ENCODE measurements at places on chromosomes 2 and 18.
A peak's percentile ranks its signal among the peaks of the same experiment; 100 is the strongest.

DNA sequence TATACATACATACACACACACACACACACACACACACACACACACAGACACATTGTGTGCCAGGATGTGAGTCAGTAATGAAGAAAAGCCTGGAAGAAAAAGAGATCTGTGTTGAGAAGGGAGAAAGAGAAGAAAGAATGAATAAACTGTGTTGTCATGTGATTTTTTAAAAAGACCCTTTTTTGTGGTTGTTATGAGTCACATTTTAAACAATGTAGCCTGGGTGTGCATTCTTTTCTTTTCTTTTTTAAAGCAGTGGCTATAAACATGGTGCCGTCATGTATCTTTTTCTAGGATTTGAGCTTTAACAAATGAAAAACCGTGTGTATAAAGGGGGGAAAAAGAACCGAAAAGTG, 87.2 kb downstream of the NRP2 start:
- DNase-seq = no peak

GRCh38 chr18:44700652-44701051, 20.0 kb downstream of the SETBP1 start:
- no peak for DNase-seq

DNA sequence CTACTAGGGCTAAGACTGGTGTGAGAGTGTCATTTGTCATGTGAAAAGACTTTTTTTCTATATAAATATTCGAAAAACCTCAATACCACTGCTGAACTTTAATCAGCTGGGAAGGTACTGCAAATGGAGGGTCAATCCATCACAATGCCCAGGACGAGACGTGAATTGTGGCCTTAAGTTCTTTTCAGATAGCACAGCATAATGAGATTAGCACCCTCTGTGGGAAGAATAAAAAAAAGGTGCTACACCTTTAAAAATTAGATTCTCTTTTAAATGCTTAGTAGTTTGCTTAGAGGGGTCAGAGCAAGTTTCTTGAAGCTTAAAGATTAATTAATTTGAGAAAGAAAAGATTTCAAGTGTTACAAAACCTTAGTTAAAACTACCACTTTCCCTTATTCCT, 5.6 kb downstream of the LRRTM1 start:
- no peak for DNase-seq

- DNase-seq = no peak
These were observed 2.3 kb downstream of the LYPD1 start for GRCh38 chr2:132667706-132668105.

GRCh38 chr2:167551416-167551815, 663.1 kb downstream of the XIRP2 start:
- no peak for DNase-seq

GRCh38 chr2:118179445-118179844, 91.2 kb downstream of the INSIG2 start:
- DNase-seq = no peak

DNA sequence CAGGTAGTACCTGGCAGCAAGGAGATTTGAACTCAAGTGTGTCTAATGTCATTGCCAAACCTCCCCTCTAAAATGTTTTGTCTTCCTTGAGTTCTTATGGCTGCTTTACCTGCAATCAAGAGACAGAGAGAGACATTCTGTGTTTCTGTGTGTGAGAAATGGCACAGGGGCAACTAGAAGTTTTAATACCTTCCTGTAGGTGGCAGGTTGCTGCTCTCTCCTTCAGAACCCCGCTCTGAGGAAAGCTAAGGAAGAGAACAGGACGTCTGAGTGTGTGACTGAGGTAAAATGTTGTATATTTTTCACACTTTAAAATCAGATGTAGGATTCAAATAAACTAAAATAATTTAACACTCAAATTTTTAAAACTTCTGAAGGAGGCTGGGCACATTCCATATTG, 19.2 kb downstream of the DTNA start:
- DNase-seq = no peak

- DNase-seq = no peak
These were observed 53.1 kb downstream of the PDCL3 start for GRCh38 chr2:100615886-100616285.

GRCh38 chr2:16328521-16329190, 337.0 kb downstream of the CYRIA start:
- DNase-seq = no peak

DNA sequence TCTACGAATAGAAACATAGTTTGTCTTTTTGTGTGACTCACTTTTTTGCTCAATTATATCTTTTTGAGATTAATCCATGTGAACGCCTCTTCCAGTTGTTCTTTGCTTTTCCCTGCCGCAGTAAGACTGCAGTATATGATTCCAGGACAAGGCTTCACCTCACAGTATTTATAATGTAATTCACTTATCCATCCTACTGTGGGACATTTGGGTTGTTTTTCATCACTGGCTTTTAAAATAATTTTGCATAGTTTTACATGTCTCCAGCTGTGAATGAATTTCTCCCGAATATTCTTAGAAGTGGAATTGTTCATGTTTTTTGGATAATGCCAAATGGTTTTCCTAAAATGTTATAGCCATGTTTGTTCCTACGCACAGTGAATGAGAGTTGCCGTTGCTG, 21.9 kb downstream of the COPS9 start:
- no peak for DNase-seq

GRCh38 chr2:166000401-166000800, 46.8 kb upstream of the TTC21B start:
- no peak for DNase-seq

GRCh38 chr2:4992226-4992625, 700.0 kb upstream of the SOX11 start:
- DNase-seq = no peak

DNA sequence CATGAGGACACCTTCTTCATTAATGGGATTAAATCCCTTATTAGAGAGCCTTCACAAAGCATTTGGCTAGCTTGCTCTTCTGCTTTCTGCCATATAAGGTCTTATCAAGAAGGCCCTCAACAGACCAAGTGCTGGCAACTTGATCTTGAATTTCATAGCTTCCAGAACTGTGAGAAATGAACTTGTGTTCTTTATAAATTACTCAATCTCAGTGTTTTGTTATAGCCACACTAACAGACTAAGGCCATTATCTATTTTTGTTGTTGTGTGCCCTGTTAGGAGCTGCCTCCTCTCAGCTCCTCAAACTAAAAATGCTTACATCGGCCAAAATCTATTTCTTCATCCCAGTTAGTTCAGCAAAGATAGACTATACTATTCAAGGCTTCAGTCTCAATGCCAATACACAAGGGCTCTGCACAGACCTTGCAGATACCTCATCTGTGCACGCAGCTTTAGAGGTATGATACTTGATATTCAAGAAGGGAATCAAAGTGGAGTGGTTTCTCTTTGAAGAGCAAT, 182.9 kb downstream of the GPD2 start:
- DNase-seq = no peak

DNA sequence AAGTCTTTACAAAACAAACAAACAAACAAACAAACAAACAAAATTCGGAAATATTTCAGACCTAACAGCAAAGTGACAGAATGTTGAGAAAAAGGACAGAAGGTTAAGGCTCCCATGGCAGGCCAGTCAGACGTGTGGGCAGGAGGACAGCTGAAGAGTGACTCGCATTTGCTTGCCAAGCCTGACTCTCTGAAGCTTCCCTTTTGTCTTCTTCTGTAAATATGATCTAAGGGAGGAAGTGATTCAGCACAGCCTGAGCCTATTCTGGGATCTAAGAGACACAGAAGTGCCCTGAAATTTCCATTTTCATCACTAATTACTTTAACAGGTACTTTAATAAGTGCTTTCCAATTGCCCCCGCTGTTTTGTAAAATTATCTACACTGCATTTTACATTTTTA, 134.0 kb upstream of the LYPD1 start:
- DNase-seq = no peak

GRCh38 chr2:19643117-19643518, 258.7 kb downstream of the TTC32 start:
- no peak for DNase-seq

DNA sequence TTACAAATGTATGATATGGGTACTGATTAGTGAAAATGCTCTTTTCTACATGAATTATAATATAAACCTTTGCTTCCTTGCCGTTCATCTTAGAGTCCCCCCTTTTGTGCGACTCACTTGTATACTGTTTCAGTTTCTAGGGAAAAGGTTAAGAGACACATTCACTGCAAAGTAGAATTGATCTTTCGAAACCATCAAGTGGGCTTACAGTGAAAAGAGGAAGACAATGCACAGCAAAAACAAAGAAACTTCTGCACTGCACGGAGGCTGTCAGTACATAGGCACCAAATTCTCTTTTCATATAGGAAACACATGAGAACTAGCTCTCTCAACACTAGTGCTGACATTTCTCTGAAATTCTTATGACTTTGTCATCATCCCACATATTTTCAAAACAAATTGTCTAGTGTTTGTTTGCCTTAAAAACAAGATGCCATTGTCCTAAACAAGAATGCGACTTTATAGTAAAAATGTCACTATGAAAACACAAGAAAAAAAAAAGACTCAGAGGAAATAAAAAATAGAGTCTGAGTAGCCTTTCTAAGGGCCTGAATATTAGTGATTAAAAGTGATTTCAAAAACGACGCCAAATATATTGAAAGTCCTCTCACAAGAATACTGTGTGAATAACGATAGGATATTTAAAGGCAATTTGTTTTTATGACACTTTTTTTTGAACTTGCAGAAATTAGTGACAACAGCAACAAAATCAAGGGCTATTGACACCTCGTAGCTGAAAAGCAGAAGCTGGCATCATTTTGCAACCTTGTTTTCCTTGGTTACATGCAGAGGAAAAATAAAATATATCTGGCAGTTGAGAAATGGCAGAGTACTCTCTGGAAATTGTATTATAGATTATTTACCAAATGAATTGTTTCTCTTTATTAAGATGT, 827.0 kb downstream of the BCL11A start:
- no peak for DNase-seq

DNA sequence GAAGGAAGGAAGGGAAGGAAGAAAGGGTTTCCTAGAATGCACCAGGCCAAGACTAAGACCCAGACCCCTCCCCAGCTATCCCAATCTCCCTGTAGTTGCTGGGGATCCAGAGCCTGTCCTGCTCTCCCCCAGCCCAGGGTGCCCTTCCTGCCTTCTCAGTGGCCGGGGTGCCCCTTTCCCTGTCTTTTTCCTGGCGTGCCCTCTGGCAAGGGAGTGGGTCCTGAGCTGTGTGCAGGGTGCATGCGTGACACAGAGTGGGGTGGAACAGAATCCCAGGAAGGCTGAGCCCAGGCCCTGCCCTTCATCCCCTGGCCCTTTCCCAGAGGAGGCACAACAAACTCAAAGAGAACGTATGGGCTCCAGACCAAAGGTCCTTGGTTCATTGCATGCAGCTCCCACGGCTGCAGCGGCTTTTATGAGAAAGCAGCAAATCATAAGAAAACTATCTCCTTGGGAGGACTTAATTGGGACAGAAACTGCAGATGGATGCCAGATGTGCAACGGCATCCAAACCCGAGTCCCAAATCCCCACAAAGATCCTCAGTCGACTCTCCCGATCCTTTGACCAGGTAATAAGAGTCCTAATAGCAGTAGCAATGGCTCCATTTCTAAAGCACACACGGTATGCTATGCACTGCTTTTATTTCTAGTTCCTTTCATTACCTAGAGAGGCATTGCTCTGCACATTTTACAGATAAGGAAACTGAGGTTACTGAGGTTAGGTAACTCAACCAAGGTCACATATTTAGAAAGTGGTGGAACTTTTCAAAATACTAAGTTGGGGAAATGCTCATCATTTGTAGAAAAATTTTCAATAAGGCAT, 12.7 kb upstream of the ARID5A start:
- DNase-seq = no peak

GRCh38 chr18:62365420-62365819, 40.3 kb downstream of the TNFRSF11A start:
- no peak for DNase-seq

DNA sequence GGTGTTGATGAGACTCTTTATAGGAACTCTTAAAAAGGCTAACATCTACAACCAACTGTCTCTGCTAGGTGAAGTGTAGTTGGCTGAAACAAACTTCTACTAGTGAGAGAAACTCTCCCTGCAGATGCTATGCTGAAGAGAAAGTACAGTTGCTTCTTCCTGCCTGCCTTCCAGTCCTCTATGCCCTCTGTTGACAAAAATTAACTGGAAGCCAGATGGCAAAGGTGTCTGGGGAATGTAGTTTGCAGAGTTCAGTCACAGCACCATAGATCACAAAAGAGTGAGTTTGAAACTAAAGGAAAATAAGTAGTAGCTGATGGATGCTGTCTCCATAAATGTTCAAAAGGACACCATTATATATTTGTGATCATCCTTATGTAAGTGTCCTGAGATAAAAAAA, 958.8 kb upstream of the NRXN1 start:
- no peak for DNase-seq

GRCh38 chr2:241271706-241272302, 43.7 kb downstream of the HDLBP start:
- peak; percentile 40 for DNase-seq

GRCh38 chr18:80023173-80023572, 11.1 kb upstream of the RBFA start:
- DNase-seq = no peak

- no peak for DNase-seq
These were observed 88.7 kb downstream of the TFCP2L1 start for GRCh38 chr2:121196132-121196848.

- DNase-seq = no peak
These were observed 228.4 kb upstream of the MEX3C start for GRCh38 chr18:51425889-51426288.

- no peak for DNase-seq
These were observed 480.2 kb upstream of the CHST9 start for GRCh38 chr18:27665264-27665799.

GRCh38 chr2:36561237-36561944, 36.6 kb downstream of the FEZ2 start:
- no peak for DNase-seq

GRCh38 chr2:62334440-62335058, 138.6 kb downstream of the B3GNT2 start:
- no peak for DNase-seq

DNA sequence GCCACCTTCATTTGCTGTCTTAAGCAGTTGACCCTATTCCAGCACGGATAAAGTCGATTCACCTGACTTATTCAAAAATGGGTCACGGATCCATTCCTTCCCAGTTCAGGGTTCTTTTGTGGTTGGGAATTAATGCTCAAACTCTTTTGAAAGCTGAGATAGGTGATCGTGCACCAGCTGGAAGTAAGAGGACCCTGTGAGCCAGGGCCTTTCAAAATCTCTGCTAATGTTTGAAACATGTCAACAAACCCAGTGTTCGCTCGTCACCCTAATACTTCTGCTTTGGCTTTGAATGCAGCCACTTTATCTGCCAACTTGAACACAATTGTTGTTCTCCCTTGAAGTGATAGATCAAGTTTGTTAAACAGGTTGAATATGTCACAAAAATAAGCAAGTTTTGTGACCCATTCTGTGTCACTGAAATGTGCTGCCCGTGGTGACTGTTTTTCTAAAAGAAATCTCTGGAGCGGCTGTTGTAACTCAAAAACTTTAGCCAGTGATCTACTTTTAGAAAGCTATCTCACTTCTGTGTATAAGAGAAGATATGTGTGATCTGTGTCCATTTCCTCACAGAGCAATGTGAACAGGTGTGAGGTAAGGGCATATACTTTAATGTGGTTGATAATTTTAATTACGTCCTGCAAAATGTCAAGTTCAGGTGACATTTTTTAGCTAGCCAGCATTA, 16.9 kb downstream of the HAT1 start:
- DNase-seq = no peak

All from activated T-cell treated with anti-CD3 and anti-CD28 coated beads for 4 hours (primary cell).